ENCODE measurements at places on chromosomes 4 and X.

DNA sequence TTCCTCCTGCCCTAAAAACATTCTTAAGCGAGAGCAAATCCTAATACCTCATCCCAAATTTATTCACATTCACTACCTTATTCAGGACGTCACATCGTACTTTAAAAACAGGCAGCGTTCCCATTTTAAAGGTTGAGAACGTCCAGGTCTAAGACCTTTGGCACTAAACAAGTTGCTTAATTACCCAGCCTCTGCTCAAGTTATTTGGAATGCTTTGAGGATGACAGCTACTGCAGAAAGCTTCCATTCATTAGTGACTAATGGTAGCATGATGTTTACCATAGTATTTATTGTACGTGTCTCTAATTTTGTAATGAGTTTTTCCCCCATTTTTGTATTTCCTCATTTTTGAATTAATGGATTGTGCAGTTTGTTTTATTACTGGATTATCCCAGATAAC, 1.5 kb downstream of the USP38 start:
- DNase-seq: peak; percentile 7

DNA sequence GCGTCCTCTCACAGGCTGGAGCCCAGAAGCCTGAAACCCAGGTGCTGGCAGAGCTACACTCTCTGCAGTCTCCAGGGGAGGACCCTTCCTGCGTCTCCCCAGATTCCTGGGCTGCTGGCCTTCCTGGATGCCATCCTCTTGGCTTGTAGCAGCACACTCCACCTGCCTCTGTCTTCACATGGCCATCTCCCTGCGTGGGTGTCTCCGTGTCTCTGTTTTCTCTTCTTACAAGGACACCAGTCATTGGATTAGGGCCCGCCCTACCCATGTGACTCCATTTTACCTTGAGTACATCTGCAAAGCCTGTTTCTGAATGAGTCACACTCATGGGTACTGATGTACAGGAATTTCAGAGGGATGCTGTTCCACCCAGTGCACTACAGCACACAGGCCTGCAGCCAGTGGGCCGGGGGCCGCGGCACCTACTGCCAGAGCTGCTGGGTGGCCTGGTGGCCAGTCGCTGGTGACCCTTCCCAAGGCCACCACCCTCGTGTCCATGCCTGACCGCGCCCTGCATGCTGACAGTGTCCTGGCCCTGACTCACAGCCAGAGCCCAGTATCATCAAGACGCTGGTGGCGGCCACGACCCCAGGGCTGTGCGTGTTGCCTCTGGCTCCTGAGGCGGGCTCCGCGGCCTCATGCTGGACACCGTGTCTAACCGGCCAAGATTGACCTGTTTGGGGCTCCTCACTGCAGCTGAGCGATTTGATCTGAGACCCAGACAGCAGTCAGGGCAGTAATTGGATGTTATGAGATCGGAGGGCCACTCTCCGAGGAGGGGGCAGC, 63.6 kb upstream of the NKX1-1 start:
- no peak for DNase-seq

GRCh38 chr4:19002170-19002569, 980.6 kb upstream of the LCORL start:
- no peak for DNase-seq

- DNase-seq: no peak
Observed at GRCh38 chr4:18930487-18930886, 908.9 kb upstream of the LCORL start.

- DNase-seq: no peak
Observed at GRCh38 chrX:41541386-41541785, 94.2 kb downstream of the NYX start.

DNA sequence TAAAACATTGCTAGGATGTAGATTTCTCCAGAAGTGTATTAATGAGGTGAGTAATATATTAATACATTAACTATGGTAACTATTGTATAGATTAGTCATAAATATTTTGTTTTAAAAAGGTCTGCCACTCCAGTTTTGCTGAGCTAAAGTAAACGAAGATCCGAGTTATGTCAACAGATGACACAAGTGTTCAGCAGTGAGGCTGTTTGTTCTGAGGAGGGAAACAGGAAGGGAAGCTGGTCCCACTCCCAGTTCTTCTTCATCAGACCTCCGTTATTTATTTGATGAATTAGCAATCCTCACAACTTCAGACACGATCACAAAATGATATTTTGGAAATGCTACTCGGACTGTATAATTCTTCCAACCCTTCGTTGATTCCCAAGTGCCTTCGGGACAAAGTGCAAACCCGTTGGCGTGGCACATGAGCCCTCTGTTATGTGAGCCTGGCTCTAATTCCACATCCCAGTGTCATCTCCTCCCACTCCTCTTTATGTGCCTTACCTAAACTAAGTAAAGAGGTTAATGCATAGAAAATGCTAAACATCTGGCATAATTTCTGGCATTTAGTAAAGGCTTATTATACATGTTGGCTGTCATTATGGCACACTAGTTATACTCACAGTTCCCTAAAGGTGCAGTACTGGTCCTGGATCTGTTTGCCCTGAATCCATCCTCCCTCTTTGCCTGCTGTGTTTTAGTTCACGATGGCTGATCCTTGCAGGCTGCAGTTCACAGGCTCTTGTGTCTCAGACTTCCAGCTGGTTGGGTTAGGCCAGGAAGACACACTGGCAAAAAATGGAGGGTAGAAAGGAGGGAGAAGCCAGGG, 190.6 kb upstream of the LNX1 start:
- no peak for DNase-seq

GRCh38 chrX:50072110-50072509, 128.7 kb downstream of the AKAP4 start:
- no peak for DNase-seq

- DNase-seq: no peak
Observed at GRCh38 chr4:13415068-13415785, 68.9 kb downstream of the RAB28 start.

DNA sequence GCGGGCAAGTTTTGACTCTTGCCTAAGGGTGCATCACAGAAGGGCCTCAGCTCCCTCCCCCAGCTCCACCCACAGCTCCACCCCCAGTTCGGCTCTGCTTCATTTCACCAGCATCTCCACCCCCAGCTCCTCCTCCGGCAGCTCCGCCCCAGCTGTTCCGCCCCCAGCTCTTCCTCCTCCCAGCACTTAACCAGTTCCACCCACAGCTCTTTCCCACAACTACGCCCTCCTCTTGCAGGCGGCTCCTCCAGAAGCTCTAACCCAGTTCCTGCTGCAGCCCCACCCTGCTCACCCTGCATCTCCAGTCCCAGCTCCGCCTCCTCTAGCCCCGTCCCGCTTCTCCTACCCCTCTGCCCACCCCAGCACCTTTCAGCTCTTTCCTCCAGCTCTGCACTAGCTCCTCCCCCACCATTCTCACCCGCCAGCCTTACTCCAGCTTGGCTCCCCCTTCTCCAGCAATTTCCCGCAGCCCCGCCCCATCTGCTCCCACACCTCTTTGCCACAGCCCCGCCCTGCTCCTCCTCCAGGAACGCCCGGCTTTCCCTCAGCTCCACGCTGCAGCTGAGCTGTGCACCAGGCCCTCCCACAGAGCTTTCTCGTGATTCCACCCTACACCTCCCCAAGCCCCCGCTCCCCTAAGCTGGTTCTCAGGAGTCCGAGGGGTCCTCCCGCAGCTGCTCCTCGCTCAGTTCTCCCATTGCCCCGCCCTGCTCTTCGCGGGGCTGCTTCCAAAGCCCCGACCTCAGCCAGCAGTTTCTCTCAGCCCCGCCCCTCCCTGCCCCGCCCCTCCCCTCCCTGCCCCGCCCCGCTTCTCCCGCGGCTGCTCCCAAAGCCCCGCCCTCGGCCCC, 1.3 kb upstream of the EOLA1 start:
- DNase-seq: peak; percentile 86

DNA sequence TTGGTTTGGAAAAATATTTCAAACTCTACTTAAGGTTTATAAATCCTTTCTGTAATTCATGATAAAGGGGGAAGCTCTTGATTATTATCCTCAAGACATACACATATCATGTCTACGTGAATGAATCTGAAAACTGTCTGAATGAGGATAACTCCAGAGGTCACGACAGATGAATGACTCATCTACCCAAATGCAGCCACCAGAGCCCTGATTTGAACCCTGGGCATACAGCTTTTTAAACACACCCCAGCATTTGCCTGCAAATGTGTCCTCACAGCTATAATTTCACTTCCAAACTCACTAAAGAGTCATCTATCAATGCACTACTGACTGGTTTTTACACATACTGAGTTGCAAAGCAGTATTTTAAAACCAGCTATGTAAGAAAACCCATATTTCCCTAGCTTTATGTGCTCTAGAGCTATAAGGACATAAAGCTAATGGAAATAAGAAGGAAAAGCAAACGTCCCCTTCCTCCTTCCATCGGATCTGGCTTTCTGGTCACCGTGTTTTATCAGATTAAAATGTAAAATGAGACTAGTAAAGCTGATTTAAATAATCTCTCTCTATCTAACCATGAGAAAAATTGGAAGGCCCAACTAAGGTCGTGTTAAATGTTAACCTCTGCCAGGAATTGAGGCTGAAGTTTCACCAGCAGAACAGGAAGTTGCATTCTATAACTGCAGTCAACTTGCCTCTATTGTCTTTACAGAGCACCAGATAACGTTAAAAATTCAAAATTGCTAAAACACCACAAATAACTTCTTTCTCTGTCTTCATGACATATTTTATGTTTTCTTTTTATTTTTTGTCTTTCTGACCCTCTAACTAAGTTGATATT, 63.1 kb upstream of the SPP1 start:
- no peak for DNase-seq

- peak; percentile 46 for DNase-seq
Observed at GRCh38 chrX:17007134-17007768, 60.8 kb downstream of the REPS2 start.

- no peak for DNase-seq
Observed at GRCh38 chr4:186775902-186776301, 52.2 kb upstream of the FAT1 start.

GRCh38 chrX:37679888-37680287, 5.7 kb upstream of the XK start:
- no peak for DNase-seq

- DNase-seq: peak; percentile 11
Observed at GRCh38 chrX:103446665-103447302, 70.4 kb downstream of the BEX3 start.

- peak; percentile 27 for DNase-seq
Observed at GRCh38 chr4:105551965-105552746, at the start of gene ARHGEF38. Gene ARHGEF38, plus strand, starts transcription at chr4:105552620. Its CDS starts 146 bp downstream, at chr4:105552766.

DNA sequence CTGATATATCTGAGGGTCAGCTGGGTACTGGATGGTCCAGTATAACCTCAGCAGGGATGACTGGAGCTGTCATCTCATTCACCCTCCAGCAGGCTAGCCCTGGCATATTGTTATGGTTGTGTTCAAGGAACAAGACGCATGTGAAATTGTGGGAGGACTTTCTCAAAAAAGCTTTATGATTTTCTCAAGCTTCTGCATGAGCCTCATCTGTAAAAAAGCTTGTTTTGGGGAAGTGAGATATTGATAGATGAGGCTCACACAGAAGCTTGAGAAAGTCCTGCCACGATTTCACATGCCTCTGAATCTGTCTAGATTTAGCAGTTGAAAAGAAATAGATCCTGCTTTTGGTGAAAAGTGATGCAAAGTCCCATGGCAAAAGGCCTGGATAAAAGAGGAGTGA, 93.4 kb downstream of the SPCS3 start:
- no peak for DNase-seq

- no peak for DNase-seq
Observed at GRCh38 chr4:187996502-187997177, 1.1 kb downstream of the ZFP42 start.

DNA sequence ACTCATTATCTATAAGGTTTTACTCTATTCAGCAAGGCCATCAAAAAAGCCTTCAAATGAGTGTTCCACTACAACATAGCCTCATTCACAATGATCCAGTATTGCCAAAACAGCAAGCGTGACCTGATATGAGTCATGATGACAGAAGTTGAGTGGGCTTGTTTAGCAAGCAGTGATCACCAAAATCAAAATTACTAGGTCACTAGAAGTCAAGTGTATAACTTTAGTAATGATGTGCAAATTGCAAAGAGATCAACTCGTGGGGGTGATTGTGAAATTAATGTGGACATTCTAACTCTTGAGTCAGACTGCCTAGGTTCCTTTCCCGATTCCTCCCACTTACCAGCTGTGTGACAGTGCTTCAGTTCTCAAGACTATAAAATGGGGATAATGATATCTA, 124.5 kb downstream of the CHM start:
- DNase-seq: peak; percentile 7

DNA sequence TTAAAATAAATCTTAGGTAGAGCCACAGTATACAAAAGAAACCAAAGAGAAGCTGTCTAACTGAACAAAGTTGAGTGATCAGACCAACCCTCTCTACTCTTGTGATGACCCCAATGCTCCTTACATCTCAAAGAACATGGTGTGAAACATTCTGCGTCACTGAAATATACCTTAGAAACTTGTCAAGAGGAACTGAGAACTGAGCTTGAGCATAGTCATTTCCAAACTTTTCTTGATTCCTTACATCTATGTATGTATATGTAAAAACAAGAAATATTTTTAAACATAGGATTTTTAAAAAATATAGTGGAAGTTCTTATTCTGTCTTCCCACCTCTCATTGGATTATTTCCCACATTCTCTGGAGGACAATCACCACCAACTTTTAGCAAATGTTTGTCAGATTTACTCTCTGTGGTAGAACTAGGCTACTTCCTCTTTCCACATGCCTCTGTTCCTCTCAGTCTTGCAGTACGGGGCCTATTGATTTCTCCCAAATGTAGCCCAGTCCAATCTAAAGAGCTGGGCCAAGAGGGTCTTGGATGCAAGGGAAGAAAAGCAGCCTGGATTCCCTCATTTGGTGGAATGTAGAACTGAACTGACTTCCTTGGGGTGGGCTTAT, 98.2 kb upstream of the HHIP start:
- no peak for DNase-seq

DNA sequence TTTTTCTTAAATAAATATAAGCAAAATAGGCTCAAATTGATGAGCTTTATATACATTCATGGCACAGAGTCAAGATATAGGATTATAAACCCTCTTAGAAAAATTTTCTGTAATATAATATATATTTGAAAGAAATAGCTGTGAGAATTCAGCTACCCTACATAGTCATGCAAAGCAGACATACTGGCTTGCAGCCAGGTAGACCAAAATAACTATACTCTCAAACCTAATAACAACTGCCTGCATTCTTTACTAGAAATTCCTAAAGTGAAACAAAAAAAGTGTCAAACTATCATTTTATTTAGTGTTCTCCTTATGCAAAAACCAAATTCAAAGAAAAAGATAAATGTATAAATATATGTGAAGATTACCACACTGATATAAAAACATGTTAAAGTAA, 1390.2 kb downstream of the C4orf33 start:
- no peak for DNase-seq

Measured in GM03348 (cell line).